Inflammatory macrophage treated with lipopolysaccharide for 4 hours (primary cell): ENCODE measurements at places on chromosomes 2 and 18.

GRCh38 chr2:127675331-127676261 is at the start of gene LIMS2:
Gene LIMS2, minus strand, starts transcription at chr2:127675530. Its CDS starts 506 bp downstream, at chr2:127675024.
- peak; percentile 54 for DNase-seq

DNA sequence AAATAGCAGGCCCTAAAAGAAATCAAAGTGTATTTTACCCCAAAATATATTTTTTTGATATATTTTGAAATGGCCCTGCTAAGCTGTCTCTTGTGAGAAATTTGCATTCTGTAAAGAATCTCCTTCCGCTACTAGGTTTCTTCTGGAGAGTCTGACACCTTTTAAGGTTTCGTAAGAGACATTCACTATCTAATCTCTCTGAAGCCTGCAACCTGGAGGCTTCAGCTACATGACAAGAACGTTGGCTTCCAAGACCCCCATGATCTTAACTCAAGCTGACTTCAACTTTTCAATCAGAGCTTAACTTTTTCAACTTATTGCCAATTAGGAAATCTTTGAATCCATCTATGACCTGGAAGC is 1894.9 kb upstream of the LRRTM1 start:
- no peak for DNase-seq

DNA sequence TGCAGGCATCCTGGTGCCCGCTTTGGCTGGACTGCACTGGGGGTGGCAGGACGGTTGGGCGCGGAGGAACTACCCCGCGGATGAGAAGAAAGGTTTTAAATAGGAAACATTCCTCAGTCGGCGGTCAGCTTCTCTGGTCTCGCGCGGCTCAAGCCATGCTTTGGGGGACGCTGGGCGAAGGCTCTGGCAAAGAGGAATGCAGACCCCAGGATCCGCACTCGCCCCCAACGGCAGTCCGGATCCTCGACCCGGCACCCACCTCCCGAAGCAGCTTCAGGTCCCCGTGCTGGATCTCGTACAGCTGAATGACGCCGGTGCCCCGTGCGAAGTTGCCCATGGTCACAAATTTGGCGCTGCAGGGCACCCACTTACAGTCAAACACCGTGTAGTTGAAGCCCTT is 686 bp upstream of the PNO1 start:
- peak; percentile 26 for DNase-seq

GRCh38 chr2:10777842-10778723 is 34.5 kb downstream of the PDIA6 start:
- no peak for DNase-seq

- no peak for DNase-seq
These were observed 53.5 kb upstream of the LCLAT1 start for GRCh38 chr2:30393510-30393909.

- DNase-seq, result no peak
These were observed 279.4 kb downstream of the EIPR1 start for GRCh38 chr2:3098231-3098630.

DNA sequence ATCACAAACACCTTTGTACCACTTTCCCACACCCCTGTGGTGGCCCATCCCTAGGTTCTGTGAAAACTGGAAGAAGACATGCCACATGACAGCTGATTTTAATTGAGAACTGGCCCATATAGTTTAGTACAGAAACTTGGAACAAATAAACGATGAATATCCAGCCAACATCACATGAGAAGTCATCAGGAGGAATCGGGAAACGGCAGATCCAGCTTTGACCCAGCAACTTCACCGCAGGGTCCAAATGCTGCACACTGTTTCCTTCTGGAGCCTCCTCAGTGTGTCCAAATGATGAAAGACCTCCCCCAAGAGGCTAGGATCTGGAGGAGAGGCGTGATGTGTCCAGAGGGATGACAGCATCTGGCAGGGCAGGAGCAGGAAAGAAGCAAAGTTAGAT is 75.5 kb downstream of the COPS8 start:
- no peak for DNase-seq

GRCh38 chr2:12045864-12046291 is 299.4 kb downstream of the LPIN1 start:
- DNase-seq, result peak; percentile 19

DNA sequence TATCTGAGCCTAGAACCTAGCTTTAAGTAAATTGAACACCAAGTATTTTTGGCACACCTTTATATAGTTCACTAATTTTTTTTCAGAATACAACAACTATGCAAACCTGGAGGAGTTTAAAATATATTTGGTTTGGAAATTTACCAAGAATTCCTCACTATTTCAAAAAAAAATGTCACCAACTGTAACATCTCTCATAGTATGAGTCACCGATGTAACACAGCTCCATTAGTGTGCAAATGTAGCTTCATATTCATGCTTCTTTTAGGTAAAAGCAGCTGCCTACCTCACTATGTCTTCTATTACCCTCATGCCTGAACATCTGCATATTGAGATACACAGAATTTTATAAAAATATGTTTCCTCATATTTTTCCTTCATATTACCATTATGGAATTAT is 80.5 kb downstream of the NRXN1 start:
- no peak for DNase-seq

- no peak for DNase-seq
These were observed 6.1 kb downstream of the RNF144A start for GRCh38 chr2:6923319-6923718.

DNA sequence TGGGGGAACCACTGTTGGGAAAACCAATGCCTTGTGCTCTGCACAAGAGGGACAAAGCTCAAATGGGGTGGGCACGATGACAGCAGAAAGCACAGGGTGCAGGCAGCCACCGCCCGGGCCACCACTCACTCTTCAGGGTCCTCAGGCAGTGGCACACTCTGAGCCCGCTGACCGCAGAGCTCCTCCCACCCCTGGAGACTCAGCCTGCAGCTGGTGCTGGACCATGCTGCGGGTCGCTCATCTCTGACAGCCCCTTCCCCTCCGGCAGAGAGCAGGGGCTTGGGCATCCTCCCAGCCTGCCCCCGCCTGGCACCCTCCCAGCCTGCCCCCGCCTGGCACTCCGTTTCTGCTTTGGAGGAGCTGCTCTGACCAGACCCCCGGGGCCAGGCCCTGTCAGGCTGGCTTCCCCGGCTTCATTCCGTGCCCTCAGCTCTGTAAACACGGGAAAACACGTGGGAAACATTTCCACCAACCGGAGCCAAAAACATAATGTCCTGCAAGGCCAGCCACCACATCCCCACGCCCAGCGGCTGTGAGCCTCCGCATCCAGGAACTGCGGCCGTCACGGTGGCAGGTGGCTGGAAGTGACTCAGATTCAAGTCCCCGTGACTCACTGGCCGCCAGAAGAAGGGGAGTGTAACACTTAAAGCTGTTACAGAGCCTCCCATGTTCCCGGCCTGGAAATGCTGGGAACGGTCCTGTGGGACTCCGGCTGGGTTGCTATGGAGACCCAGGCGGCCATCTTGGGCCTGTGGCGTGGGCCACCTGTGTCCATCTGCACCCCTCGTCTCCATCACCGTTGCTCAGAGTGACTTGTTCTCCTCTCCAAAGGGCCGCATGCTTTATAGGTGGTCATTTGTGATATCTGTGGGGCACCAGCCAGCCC is 6.8 kb upstream of the SNED1 start:
- DNase-seq, result peak; percentile 20

- no peak for DNase-seq
These were observed 5.9 kb downstream of the RAB10 start for GRCh38 chr2:26039603-26040323.

- DNase-seq, result no peak
These were observed 342.1 kb downstream of the SLC4A3 start for GRCh38 chr2:219969508-219969907.

- DNase-seq, result no peak
These were observed 787.9 kb upstream of the RAB6C start for GRCh38 chr2:129191530-129191929.

DNA sequence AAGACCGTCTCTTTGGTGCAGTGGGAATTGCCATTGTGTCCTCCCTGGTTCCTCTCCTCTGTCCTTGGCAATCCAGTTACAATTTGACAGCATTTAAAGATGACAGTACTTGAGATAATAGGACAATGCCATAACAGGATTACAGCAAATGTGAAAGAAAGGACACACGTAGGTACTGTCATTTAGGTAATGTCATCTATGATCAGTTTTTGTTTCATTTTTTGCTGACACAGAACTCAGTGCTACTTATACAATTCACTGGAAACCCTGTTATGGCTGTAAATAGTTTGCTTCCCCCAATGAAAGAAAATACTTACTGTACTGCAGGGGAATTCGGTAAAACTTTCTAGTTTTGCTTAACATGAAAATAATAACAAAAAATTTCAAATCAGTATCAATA is 65.2 kb downstream of the BCL11A start:
- peak; percentile 15 for DNase-seq

DNA sequence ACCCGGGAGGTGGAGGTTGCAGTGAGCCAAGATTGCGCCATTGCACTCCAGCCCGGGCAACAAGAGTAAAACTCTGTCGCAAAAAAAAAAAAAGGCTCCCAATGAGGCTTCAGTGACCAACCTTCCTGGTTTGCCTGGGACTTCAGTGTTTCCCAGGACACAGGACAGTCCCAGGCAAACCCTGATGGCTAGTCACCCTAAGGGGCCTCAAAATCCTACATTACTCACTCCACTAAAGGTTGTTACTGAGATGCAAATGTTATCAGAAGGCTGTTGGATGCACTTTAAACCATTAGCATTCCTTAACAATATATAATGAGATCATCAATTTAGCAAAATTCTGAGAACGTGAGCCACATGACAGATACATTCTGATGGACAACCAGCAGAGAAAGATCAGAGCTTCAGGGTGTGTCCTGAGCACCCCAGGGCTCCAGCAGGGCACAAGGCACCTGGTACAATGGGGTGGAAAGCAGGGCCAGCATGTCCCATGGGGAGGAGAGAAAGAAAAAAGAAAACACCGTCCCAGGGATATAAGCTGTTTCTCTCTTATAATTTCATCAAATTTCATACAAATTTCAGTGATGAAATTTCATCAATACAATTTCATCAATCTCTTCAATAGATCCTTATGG is 118.1 kb upstream of the ARL5A start:
- DNase-seq, result no peak

- DNase-seq, result no peak
These were observed 35.5 kb downstream of the ACVR1 start for GRCh38 chr2:157840568-157841156.

DNA sequence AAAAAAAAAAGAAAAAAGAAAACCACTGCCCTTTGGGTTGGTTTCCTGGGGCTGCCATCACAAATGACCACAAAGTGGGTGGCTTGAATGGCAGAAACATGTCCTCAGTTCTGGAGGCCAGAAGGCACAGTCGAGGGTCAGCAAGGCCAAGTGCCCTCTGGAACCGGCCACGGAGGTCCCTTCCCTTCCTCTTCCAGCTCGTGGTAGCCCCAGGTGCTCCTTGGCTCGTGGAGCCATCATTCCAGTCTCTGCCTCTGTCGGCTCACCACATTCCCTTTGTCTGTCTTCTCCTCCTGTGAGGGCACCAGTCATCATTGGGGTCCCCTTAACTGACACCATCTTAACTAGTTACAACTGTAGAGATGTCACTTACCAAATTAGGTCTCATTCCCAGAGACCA is 8.5 kb upstream of the NFATC1 start:
- DNase-seq, result no peak

- no peak for DNase-seq
These were observed 1377.0 kb downstream of the SUCLG1 start for GRCh38 chr2:83081826-83082690.

DNA sequence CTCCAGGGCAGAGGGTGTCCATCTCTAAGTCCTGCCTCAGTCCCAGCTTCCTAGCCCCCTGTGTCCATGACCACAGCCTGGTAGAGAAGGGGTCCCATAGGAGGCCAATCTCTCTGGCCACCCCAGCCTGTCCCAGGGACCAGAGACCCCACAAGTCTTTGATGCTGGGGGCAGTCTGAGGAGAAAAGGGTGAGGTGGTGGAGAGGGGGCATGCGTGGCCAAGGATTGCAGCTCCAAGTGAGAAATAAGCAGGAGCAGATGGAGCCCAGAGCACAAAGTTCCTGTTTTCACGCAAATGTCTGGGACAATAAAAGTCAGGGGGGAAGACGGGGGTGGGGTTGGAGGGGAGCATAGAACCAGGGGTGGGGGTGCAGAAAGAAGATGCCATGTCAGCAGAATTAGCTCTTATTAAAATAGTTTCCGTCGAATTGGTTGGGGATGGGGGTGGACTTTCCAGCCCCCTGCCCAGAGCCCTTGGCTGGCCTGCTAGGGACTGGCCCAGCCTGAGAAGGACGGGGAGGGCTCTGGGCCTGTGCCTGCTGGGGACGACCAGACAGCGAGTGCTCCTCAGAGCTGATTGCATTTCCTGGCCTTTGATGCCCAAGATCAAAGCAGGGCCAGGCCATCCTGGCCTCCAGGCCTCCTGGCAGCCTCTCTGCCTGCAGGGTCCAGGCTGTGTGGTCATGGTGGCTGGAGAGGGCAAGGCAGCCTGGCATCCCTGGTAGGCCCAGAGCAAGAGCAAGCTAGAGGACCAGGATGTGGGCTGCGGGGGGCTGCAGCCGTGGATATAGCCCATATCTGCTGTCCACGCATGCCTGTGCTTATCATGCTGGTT is 337.1 kb downstream of the DYSF start:
- DNase-seq, result no peak

DNA sequence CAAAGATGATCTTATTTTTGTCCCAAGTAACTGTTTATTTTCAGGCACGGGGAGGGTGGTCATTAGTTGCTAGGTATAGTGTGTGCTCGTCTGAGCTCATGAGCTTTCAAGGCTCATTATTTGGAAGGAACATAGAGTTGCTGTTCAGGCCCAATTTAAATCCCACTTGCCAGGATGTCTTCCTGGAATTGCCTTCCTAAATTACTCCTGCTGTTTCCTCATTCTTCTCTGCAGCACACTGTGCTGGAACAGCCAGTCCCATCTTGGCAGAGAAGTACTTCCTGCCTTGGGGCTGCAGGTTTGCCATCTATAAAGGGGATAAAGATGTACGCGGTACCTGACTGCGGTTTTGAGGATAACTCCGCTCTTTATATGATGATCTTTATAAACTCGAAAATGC is 37.3 kb downstream of the GREB1 start:
- no peak for DNase-seq

GRCh38 chr2:74499940-74500577 is 656 bp upstream of the LBX2 start:
- DNase-seq, result no peak

DNA sequence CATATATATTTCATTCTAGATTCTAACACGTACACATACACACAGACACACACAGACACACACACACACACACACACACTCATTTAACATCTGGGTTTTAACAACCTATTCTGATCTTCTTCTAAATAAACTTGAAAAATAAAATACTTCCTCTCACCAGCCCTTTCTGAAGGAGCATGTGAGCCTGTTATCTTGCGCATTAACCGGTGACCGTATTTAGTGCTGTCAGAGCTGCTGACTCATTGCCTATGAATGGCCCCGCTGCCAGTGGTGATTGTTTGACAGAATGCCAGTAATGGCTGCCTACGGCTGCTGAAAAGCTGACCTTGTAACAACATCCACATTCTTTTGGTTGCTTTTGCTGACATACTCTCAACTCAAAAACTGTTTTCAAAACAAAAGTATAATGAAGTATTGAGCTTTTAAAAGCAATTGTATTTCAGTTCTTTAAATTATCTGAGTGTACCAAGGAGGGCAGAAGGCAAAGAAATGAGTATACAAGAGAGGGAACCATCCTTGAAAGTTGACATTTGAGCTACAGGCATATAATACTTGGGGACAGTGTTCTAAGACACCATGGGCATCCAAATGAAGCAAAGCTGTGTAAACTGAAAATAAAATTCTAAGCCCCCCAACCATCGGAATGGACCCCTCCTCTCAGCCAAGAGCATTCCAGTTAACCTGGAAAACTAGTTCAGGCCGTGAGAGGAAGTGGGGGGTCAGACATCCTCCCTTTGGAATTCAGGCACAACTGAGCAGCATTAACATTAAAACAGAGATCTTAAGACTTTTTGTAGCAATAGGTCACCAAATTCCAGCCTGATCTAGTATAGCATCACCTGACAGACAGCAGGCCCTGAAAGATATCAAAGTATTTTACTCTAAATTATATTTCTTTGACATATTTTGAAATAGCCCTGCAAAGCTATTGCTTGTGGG is 50.2 kb upstream of the DTNA start:
- DNase-seq, result peak; percentile 93
